ENCODE measurements at places on chromosomes 2 and 18.

DNA sequence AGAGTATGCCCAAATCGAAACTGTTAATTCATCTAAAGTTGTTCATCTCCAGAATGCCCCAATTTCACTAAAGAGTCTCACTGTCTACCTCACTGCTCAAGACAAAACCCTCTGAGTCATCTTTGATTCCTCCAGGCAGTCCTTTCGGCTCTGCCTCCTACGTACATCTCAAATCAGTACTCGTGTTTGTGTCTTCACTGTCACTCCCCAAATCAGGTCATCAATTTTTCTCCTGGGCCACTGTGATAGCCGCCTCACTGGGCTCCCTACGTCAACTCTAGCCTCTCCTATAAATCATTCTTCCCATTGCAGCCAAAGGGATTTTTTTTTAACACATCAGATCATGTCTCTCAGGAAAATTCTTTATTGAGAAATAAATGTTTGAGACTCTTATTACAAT lies 42.1 kb upstream of the TTC39C start:
- DNase-seq: no peak

- no peak for DNase-seq
Measured at GRCh38 chr2:154264024-154264423, 392.3 kb downstream of the GALNT13 start.

GRCh38 chr2:22375096-22375495 lies 1009.9 kb upstream of the KLHL29 start:
- no peak for DNase-seq

GRCh38 chr2:1869987-1870386 lies 125.7 kb upstream of the PXDN start:
- DNase-seq: no peak

DNA sequence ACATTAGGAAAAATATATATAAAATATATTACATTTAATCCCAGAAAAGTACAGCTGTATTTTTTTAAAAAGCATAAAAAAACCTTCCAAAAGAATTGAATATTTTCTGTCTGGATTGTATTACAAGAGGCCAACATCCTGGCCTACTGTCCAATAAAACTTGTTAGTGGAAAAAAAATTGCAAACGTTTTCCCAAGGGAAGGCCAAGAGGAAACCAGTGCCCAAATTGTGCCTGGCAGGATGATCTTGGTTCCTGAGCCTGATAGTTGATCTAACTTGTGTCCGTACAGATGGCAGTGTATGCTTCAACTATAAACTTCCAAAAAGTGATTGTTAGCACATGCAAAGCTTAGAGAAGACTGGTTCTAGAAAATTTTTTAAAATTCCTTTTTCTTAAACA lies 90.6 kb upstream of the LPIN2 start:
- DNase-seq: no peak

DNA sequence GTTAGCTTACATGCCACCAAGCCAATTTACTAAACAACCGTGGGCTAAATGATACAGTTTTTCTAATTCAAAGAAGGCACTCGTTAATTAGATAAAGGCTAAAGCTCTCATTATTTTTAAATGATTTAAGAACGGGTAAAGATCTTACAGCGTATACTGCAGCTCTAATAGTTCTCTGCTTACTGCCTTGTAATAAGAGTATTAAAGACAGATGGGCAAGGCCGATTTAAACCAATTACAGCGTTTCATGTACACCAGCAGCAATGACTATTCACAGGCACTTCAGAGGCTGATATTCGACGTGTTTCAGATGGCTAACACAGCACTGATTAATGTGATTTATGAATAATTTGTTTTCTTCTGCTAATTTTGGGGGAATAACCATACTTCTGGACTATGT lies 259.3 kb downstream of the ZNF407 start:
- no peak for DNase-seq
